Astrocyte (in vitro differentiated cells and primary cell): ENCODE measurements at places on chromosomes 2 and 18. TPM values are rescaled to one million over a fixed set of nuclear protein-coding genes. Genes with fewer than 3 reads are reported as not detected.

DNA sequence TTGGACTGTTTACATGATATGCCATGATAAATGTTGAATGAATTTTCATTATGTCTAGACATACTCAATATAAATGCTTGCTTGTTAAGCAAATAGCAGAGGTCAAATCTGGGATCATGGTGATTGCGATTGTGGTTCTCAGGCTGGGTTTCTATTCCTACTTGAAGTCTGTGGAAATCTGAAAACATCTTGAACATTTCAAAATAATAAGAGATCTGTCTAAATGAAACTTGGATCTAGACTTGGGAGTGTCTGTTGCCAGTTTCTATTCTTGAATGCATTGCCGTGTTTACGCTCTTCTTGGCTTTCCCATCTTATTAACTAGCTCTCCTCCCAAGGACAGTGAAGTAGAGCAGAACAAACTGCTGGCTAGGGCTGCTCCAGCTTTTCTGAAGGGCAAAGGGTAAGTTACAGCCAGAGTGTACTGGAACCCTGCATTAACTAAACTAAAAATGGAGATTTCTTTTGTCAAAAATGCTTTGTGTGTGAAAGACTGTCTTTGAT is 127.7 kb downstream of the DTNA start:
- no peak overlapping the region for H3K4me3 ChIP-seq
- H3K27me3 ChIP-seq = no peaks in the 10 kb centered on the region
- no peaks in the 10 kb centered on the region for H3K36me3 ChIP-seq
- peak; percentile 55 for DNase-seq
- no peaks in the 10 kb centered on the region for H3K4me1 ChIP-seq
- no peak overlapping the region for H3K27ac ChIP-seq

- no peaks in the 10 kb centered on the region for H3K27me3 ChIP-seq
- H3K4me3 ChIP-seq = no peak overlapping the region
- H3K36me3 ChIP-seq = no peaks in the 10 kb centered on the region
- H3K27ac ChIP-seq = no peak overlapping the region
These were observed 25.7 kb downstream of the SULT1C4 start for GRCh38 chr2:108403494-108403893.

GRCh38 chr2:108169982-108170625 is 69.7 kb upstream of the SULT1C3 start:
- no peak overlapping the region for H3K27ac ChIP-seq
- H3K36me3 ChIP-seq = no peaks in the 10 kb centered on the region
- DNase-seq = peak; percentile 6
- H3K4me3 ChIP-seq = no peak overlapping the region
- no peaks in the 10 kb centered on the region for H3K4me1 ChIP-seq
- H3K27me3 ChIP-seq = peaks cover 10% of the 10 kb centered on the region

DNA sequence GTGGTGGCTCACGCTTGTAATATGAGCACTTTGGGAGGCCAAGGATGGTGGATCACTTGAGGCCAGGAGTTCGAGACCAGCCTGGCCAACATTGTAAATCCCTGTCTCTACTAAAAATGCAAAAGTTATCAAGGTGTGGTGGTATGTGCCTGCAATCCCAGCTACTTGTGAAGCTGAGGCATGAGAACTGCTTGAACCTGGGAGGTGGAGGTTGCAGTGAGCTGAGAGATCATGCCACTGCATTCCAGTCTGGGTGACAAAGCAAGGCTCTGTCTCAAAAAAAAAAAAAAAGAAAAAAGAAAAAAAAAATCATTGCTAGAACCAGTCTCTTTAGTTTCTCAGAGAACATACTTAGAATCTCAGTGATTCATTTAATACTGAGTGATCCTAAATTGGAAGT is 217.1 kb downstream of the DYM start:
- H3K36me3 ChIP-seq = no peaks in the 10 kb centered on the region
- H3K4me3 ChIP-seq = no peak overlapping the region
- H3K27me3 ChIP-seq = no peaks in the 10 kb centered on the region
- H3K4me1 ChIP-seq = no peaks in the 10 kb centered on the region
- H3K27ac ChIP-seq = no peak overlapping the region

DNA sequence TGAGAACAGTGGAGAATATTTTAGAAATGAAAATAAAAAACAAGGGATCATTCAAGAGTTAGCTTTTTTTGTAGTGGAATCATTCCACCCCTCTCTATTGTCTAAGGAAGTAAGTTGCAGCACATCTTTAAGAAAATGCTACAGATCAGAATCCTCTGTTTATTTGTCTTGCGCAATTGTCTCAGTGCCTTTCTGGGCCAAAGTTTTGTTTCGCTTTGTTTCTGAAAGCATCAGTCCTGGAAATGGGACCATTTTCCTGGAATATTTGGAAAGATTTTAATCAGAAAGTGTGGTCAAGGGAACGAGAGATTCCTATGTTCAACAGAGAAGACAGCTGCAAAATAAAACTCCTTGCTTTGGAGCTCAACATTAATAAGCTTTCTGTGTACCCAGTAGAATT is 74.0 kb downstream of the NRXN1 start:
- no peak overlapping the region for H3K27ac ChIP-seq
- H3K27me3 ChIP-seq = no peaks in the 10 kb centered on the region
- peak; percentile 42 for DNase-seq
- peaks cover 2% of the 10 kb centered on the region for H3K4me1 ChIP-seq
- H3K4me3 ChIP-seq = no peak overlapping the region
- no peaks in the 10 kb centered on the region for H3K36me3 ChIP-seq

DNA sequence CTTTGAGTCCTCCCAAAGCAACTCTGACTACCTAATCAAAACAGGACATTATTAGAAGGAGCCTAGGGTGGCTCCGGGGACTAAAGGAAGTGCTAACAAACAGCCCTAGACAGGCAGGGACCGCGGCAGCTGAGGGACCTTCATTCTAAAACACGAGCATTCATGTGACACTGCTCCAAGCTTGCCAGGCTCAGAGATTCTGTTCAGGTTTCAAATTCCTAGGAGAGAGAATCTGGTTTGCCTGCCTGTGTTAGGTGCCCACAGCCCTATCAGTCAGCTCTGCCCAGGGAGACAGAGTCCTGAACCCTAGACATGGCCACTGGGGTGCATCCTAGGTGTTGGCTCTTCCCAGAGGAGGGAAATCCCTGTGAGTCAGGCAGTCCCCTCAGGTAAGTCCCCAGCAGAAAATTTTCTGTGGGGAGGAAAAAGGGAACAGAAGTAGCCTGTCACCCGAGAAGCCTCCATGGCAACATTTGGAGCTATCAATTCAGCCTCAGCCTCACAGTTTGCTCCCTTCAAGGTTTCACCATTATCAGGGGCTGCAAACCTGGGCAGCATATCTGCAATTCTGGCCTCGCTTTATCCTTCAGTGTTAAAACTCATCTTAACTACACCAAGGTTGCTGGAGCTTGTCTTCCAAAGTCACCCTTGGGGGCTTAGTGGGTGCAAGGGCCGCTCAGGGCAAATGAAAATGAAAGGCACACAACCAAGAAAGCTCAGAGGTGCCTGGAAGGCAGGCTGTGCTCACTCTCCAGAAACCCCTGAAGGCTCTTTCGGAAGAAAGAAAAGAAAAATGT is 28.6 kb downstream of the PCBP1 start:
- no peak overlapping the region for H3K27ac ChIP-seq
- no peak overlapping the region for H3K4me3 ChIP-seq
- peaks cover 12% of the 10 kb centered on the region for H3K4me1 ChIP-seq
- H3K36me3 ChIP-seq = no peaks in the 10 kb centered on the region
- no peak for DNase-seq

Gene COL4A4
- 0.36 and 0.62 TPM in 2 replicates for total RNA-seq

DNA sequence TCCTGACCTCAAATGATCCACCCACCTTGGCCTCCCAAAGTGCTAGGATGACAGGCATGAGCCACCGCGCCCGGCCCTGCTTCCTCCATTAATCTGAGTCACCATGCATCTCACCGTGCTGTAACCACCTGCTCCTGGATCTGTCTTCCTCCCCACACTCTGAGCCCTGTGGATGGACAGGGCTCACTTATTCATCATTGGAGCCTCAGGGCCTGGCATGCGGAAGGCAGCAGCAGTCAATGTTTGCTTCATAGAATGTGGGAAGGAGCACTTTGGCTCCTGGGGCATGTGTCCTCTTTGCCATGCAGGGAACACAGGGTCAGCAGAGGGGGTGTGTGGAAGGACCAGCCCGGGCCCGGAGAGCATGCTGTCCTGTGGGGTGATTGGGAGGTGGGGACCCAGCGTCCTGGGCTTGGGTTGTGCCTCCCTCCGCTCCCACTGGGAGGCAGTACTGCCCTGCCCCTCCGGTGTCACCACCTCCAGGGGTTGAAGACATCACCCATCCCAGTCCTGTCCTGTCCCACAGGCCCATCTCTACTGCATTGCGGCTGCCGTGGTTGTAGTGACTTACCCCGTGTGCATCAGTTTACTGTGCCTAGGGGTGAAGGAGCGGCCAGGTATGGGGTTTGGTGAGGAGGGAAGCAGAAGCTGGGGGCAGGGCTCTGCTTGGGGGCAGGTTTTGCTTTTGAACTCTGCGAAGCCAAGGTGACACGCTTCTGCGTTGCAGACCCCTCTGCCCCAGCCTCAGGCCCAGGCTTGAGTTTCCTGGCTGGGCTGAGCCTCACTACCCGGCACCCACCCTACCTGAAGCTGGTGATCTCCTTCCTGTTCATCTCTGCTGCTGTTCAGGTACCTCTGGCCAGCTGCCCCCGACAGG is 11.5 kb downstream of the MFSD2B start:
- no peak overlapping the region for H3K27ac ChIP-seq
- no peak for DNase-seq
- H3K4me3 ChIP-seq = no peak overlapping the region
- no peaks in the 10 kb centered on the region for H3K27me3 ChIP-seq

DNA sequence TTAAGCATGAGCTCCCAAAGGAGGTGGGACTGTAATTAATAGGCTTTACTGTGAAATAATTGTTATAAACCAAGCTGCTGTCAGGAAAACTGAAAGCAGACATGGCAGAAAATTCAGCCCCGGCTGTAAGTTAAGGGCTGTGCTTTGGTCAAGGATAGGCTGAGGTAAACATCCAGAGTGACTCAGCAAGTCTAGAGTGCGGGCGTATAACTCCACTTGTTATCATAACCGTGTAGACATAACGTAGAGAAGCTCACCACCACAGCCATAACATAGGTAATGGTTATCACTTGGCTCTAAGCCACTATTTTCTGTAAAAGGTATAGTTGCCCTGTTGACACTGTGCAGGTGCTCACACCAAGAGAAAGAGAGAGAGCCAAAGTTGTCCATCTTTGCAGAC is 316.8 kb downstream of the DCDC2C start:
- DNase-seq = no peak
- no peaks in the 10 kb centered on the region for H3K4me1 ChIP-seq
- H3K4me3 ChIP-seq = no peak overlapping the region
- H3K27ac ChIP-seq = no peak overlapping the region

- H3K4me1 ChIP-seq = no peaks in the 10 kb centered on the region
- no peaks in the 10 kb centered on the region for H3K36me3 ChIP-seq
These were observed 52.8 kb upstream of the PMAIP1 start for GRCh38 chr18:59846814-59847490.

DNA sequence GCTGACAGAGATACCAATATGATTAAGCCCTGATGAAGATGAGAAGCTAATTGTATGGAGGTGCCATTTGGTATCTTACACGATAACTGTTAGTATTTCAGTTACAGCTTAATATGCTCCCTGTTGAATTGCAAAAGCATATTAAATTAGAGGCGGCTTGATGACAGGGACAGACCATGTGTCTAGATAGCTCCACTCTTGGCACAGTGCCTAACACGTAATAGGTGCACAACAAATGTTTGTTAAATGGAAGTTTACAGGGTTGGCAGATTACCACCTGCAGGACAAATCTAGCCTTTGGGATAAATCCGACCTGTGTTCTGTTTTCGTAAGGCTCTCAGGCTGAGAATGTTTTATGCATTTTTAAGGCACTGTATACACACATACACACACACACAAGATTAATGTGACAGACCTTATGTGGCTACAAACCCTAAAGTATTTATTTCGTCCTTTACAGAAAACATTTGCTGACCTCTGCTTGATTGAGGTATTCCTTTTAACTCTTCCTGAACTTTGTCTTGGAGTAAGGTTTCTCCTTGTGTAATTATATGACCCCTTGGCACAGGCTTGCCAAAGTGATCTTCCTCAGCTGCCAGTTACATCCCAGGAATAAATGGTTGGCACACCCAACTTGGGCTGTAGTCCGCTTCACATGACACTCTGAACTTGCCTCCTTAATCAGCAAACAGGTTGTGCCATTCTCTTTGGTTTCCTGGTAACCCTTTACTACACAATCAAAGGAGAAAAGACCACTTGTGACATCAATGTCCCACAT is 348.9 kb downstream of the HRH4 start:
- no peaks in the 10 kb centered on the region for H3K4me1 ChIP-seq
- H3K27ac ChIP-seq = no peak overlapping the region
- no peak overlapping the region for H3K4me3 ChIP-seq
- no peak for DNase-seq
- H3K36me3 ChIP-seq = no peaks in the 10 kb centered on the region
- H3K27me3 ChIP-seq = no peaks in the 10 kb centered on the region

DNA sequence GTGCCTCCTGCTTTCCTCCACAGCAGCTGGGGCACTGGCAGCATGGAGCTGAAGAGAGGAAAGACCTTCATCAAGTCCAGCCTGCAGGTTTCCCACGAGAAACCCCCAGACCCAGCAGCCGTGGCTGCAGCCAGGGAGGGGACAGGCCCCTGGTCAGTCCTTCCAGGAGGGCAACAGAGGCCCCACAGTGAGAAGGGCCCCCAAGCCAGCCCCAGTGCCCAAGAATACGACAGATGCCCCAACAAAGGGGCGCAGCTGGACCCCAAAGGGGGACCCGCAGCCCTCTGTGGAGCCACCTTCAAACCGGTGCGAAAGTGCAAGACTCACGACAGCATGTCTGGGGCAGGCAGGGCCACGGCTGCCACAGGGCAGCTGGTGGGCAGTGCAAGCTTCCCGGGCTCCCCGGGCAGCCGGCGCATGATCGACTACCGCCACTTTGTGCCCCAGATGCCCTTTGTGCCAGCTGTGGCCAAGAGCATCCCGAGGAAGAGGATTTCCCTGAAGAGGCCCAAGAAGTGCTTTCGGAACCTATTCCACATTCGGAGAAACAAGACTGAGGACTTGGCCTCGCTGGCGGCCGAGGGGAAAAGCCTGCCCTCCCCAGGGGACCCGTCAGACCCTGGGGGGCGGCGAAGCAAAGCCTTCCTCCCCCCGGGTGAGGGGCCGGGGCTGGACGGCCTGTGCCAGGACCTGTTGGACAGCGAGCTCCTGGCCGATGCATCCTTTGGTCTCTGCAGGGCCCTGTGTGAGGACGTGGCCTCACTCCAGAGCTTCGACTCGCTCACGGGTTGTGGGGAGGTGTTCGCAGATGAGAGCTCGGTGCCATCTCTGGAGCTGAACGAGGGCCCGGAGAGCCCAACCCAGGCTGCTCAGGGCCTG is 6.9 kb downstream of the AMER3 start:
- H3K27me3 ChIP-seq = peaks cover 2% of the 10 kb centered on the region
- no peak overlapping the region for H3K27ac ChIP-seq
- no peaks in the 10 kb centered on the region for H3K36me3 ChIP-seq
- DNase-seq = no peak
- no peaks in the 10 kb centered on the region for H3K4me1 ChIP-seq

DNA sequence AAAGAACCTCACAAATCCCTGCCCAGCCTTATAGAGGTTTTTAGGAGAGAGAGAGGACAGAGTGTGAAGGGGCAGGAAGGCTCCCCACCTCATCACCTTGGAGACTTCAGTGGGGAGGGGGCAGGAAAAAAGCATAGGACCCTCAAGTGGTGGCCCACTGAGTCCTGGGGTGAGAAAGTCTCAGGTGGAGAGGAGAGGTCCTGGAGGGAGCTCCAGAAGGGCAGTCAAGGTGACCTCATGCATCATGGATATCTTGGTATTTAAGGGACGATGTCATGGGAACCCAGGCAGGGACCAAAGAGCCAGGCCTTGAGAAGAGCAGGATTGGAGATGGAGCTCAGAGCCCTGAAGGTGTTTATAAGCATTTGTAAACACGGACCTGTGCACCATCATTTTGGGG is 204.5 kb downstream of the SLC4A3 start:
- H3K4me3 ChIP-seq = no peak overlapping the region
- no peaks in the 10 kb centered on the region for H3K27me3 ChIP-seq
- H3K27ac ChIP-seq = no peak overlapping the region
- H3K36me3 ChIP-seq = no peaks in the 10 kb centered on the region
- no peak for DNase-seq

Gene AGXT
- total RNA-seq = not detected in 2 replicates

Gene CYTIP
- total RNA-seq = 0.12 and 0.16 TPM in 2 replicates
